ENCODE measurements at places on chromosomes 16 and 17. TPM values are rescaled to one million over a fixed set of nuclear protein-coding genes. Genes with fewer than 3 reads are reported as not detected.

- DNase-seq = no peak
Measured at GRCh38 chr16:89430436-89431157, 59.8 kb downstream of the ANKRD11 start.

The ZNF200 gene
- total RNA-seq = 5.2 TPM

The PRSS22 gene
- 38.8 TPM for total RNA-seq

The ALOXE3 gene
- total RNA-seq = 1.5 TPM

The CCDC154 gene
- total RNA-seq = not detected

The SMIM22 gene
- total RNA-seq = not detected
